ENCODE measurements at places on chromosomes 7 and 10.

DNA sequence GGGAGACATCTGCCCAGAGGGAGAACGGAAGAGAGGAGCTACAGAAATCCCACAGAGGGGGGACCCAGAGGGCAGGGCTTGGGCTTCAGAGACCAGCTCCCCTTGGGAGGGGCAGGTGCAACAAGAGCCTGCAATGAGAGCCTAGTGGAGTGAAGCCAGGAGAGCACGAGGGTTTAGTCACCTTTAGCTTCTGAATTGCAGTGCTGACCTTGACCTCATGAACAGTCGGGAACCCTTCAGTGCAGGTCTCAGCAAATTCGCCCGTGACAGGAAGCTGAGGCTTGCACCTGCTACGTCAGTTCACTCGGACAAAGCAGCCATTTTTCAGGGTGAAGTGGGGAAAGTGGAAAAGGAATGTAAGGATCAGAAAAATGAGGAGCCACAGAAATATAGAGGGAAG is 306.8 kb upstream of the CDC14C start:
- no peak for DNase-seq

GRCh38 chr7:42689626-42690025 is 222.2 kb downstream of the C7orf25 start:
- DNase-seq = no peak

GRCh38 chr7:18399436-18400235 is 95.9 kb upstream of the HDAC9 start:
- no peak for DNase-seq

GRCh38 chr10:43076311-43076875 is 476 bp upstream of the RET start:
- no peak for DNase-seq

- no peak for DNase-seq
Measured at GRCh38 chr7:21548491-21548890, 5.7 kb downstream of the DNAH11 start.

DNA sequence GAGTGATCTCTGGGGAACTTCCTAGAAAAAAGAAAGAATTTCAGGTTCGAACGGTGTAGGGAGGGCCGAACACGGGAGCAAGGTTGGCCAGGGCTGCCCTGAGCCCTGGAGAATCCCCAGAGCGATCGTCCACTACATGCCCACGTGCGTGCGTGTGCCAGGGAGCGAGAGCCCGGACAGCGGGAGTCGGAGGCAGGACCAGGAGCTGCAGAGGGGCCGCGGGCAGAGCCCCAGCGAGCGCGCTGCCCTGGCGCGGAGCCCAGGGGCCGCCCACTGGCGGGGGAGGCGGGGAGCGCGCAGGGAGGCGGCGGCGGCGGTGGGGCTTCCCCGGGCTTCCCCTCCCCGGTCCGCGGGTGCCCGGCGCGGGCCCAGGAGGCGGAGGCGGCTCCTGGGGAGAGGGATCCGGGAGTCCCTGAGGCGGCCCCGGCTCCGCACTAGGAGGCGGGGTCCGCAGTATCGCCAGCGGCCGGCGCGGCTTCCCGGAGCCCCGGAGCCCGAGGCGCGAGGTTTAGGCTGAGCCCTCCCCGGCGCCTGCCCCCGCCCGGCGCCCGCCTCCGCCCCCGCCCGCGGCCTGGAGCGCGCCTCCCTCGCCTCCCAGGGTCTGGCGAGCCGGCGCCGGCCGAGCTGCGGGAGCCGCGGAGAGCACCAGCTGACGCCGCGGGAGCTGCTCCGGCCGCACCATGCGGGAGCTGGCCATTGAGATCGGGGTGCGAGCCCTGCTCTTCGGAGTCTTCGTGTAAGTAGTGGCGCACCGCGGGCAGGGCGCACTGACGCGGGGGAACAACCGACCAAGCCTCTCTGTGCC is at the start of gene PLPP4:
Gene PLPP4, plus strand, starts transcription at position 602 of the 805 bp plus-strand sequence. Its CDS starts 79 bp downstream, at position 681.
- DNase-seq = no peak

GRCh38 chr7:84837405-84837804 is 349.5 kb downstream of the SEMA3D start:
- no peak for DNase-seq

GRCh38 chr7:103094102-103094501 is 19.2 kb downstream of the ARMC10 start:
- DNase-seq = no peak

- DNase-seq = no peak
Measured at GRCh38 chr7:37990337-37990736, 69.9 kb downstream of the EPDR1 start.

- no peak for DNase-seq
Measured at GRCh38 chr7:74514131-74514591, 60.5 kb downstream of the GTF2IRD1 start.

DNA sequence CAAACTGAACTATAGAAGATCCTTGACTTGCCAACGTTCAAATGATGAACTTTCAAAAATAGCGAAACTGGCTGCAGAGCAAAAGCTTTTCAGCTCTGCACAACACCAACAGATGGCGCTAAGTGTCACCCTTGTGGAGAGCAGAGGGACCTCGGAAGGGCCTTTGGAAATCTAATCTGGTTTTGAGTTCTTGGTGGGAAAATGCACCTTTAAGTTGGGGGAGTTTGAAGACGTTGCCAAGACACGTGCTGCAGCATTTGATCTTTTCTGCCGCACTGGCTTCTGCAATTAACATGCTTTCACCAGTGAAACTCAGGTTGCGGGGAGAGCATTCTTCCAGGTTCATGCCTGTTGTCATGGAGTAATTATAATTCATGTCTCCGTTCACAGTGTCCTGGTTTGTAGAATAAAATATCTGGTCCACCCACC is 26.3 kb upstream of the WDR11 start:
- no peak for DNase-seq

DNA sequence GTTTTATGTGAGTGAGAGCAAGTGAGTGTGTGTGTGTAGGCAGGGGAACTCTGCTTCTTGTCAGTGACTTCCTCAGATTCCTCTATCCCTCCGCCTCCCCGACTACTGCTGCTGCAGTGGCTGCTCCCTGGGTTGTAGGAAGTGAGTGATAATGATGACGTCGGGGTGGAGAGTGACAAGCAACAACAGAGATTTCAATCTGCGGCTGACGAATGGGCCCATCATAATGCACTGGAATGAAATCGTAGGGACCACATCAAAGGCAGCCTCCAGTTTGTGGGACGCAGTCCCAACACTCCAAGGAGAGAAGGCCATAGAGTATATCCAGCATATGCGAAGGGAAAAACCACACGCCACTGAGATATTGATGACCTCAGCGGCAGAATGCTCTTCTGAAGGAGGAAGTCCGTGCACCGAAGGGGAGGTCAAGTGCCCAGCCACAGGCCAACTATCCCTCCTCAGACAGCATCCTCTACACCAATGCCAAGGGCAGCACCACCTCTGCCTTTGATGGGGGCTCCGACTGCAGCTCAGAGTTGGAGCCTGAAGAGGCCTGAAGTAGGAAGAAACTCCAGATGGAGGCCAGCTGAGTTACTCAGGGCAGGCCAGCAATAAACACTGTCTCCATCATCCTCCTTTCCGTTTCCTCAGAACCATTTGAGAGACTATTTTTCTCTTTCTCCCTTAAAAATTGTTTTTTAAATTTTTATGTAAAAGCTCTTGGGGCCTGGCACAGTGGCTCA is 11.3 kb upstream of the STMP1 start:
- DNase-seq = no peak

- no peak for DNase-seq
Measured at GRCh38 chr10:1507436-1507835, 229.9 kb downstream of the ADARB2 start.

DNA sequence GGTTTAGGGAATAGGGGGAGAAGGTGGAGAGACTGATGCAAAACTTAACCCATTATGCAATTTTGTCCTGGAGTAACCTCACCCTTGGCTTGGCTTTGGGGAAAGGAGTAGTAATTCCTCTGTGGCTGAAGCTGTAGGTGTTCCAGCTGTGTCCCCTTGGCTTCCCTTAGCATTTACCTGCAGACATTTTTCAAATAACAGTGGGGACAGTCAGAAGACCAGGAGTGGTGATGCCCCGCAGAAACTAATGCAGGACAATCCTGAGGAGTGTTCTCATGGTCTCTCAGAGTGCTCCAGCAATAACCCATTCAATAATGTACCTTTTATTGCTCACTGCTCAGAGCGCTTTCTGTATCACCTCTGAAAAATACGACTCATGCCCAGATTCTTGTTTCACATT is 282.1 kb downstream of the ZEB1 start:
- DNase-seq = no peak

DNA sequence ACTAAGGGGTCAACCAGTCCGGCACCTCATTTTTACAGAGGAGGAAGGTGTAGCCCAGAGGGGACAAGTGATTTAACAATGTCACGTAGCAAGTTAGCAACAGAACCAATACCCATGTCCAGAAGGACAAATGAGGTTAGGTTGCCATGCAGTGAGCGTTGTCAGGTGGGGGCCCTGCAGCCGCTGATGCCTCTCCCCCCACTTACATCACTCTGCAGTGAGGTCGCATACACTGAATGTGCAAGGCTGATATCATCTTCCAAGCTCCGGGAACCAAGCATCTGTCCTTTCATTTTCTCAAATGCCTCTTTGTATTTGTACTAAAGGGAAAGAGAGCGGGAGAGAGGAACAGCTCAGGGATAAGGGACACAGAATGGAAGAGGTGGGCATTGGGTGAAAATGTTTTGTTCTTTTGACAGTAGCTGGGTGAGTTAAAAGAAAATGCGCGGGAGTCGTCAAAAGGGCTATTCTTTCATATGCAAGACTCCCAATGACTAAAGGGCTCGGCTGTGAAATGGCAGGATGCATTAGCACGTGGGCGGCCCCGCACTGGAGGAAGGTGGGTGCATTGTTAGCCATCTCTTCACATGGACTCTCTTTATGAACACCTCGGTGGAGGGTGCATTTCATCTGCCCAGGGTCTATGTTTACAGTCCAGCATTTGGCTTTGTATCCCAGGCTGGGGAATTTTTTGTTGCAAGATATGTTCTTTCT is 49.7 kb downstream of the NRAP start:
- no peak for DNase-seq

GRCh38 chr10:32959006-32959920 is 1.2 kb upstream of the ITGB1 start:
- DNase-seq = no peak

- DNase-seq = no peak
Measured at GRCh38 chr7:104951546-104951945, 62.5 kb upstream of the KMT2E start.

- DNase-seq = no peak
Measured at GRCh38 chr7:152984421-152984820, 224.9 kb downstream of the ACTR3B start.

DNA sequence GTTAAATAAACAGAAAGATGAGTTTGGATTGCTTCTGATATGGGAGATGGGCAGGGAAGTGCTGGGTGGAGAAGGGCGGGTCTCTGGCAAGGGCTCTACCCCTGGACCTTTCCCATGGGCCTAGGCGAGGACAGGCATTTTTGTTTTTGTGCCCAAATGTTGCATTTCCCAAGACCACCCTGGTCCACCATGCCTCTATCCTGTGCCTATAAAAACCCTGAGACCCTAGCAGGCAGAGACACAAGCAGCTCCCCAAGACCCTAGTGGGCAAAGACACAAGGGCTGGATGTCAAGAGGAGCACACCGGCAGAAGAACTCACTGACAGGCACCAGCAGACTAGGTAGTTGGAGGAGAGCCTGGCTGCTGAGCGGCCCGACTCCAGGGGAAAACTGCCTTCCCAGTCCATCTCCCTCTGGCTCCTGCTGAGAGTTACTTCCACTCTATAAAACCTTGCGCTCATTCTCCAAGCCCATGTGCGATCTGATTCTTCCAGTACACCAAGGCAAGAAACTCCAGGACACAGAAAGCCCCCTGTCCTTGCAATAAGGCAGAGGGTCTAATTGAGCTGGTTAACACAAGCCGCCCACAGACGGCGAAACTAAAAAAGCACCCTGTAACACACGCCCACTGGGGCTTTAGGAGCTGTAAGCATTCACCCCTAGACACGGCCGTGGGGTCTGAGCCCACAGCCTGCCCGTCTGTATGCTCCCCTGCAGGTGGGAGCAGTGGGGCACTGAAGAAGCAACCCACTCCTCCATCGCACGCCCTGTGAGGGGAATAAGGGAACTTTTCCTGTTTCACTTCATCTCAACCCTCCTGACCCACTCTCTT is 291.4 kb downstream of the PTPRN2 start:
- DNase-seq = no peak

- DNase-seq = no peak
Measured at GRCh38 chr7:46859963-46860475, 721.9 kb downstream of the TNS3 start.

- DNase-seq = no peak
Measured at GRCh38 chr10:76336213-76336963, 905.0 kb downstream of the LRMDA start.

GRCh38 chr7:7911369-7912123 is 57.0 kb upstream of the GLCCI1 start:
- no peak for DNase-seq

DNA sequence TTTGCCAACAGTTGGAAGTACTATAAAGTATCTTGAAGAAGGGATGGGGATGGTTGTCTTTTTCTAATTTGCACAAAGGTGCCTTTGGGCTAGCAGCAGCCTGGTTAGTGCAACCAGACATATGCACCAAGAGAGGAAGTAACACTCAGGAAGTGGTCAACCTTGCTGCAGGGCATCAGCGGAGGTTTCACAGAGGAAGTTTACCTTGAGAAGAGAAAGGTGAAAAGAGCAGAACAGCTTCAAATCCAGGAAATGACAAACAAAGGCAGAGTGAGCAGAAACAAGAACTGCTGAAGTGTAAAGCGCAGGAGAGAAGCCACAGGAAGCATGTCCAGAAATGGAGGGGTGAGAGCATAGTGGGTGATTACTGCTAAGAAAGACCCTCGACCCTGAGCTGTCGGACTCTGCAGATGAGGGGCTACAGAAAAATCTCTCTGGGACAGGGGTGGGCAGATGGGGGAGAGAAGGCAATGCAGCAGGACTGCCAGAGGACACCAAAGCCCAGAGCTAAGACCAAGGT is 66.9 kb downstream of the STK17A start:
- DNase-seq = no peak

DNA sequence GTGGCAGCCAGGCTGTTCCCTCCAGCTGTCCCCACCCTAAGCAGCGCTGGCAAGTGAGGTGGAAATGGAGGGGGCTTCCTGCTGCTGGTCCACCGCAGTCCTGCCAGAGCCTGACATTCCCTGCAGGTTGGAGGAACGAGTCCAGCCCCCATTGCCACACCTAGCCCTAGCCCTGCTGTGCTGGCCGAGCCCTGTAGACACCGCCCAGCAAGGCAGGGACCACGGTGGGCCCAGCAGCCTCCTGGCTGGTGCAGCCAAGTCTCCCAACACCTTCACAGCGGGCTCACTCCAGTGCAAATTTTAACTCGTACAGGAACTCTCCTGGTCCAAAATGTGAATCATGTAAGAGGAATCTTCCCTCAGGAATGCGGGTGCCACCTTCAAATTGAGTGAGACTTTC is 116.3 kb downstream of the PAXIP1 start:
- DNase-seq = no peak

GRCh38 chr10:95605163-95605562 is 44.0 kb upstream of the SORBS1 start:
- no peak for DNase-seq

- no peak for DNase-seq
Measured at GRCh38 chr7:82562716-82563404, 119.3 kb upstream of the CACNA2D1 start.

DNA sequence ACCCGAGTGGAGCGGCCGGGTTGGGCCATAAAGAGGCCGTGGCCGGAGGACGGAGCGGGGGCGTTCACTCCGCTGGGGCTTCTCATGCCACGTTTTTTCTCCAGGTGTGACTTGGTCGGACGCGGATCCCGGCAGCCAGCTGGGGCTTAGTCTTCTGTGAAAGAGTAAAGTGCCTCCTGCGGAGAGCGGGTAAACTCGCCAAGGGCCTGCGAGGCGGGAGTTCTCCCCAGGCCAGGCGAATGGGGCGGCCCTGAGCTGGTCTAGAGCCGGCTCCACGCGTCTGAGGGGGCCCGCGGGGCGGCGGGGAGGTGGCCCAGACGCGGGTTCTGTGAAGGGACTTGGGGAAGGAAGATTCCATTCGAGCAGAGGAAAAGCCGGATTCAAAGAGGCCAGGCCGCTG is 86.3 kb upstream of the VIPR2 start:
- no peak for DNase-seq
